Right cardiac atrium (tissue), 5 donors: ENCODE measurements at places on chromosomes 3 and 15. TPM values are rescaled to one million over a fixed set of nuclear protein-coding genes. Genes with fewer than 3 reads are reported as not detected.

- DNase-seq: no peak
Measured at GRCh38 chr15:68343579-68344225, 66.2 kb downstream of the FEM1B start.

DNA sequence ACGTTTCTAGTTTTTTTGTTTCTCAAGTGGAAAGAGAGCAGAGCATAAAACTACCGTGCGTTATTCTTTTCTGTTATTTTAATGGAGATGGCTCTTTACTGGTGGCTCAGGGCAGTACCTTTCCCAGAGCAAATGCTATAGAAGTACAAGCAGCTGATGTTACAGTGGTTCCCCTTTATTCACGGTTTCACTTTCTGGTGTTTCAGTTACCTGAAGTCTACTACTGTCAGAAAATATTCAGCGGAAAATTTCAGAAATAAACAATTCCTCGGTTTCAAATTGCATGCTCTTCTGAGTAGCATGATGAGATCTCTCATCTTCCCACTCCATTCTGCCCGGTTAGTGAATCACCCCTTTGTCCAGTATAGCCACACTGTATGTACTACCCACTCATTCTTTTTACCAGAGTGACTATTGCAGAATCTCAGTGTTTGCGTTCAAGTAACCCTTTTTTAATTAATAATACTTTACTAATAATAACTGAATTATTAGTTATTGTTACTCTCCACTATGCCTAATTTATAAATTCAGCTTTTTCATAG, 597.5 kb upstream of the ROBO2 start:
- no peak for DNase-seq

PLA2G4F gene
- total RNA-seq: 0.54 TPM

DNA sequence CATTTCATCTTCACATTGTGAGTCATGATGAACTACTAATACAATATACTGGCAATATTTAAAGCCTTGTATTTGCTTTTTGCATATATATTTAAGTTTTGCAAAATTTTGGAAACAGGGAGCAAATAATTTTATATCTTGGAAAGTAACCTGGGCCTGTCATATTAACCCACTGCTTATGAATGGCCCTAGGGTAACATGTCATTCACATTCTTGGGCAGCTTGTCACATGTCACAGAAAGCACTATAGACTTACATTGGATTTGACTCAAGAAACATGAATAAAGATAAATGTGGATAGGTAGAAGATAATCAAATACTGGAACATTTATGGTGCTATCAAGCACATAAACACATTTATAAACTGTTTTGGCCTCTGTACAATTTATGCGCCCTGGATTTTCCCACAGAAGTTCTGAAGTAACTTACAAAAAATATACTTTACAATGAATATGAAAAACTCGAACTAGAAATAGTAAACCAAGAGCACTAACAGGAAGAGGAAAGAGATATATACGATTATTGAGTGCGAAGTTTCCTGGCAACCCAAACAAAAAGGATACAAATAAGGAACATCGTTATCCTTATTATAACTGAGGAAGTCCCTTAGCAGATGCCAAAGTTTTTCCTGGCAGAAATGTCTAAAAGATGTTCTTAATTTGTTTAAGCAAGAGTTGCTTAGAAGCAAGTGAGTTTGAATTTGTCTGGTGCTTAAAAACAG, 257.2 kb downstream of the RBMS3 start:
- no peak for DNase-seq
